Gastrocnemius medialis (tissue), 4 donors: ENCODE measurements at places on chromosomes 1 and 21. TPM values are rescaled to one million over a fixed set of nuclear protein-coding genes. Genes with fewer than 3 reads are reported as not detected.

- H3K27me3 ChIP-seq, result no peaks in the 10 kb centered on the region
- no peak overlapping the region for H3K4me3 ChIP-seq
- no peaks in the 10 kb centered on the region for H3K36me3 ChIP-seq
- H3K27ac ChIP-seq, result no peak overlapping the region
Observed at GRCh38 chr1:15180945-15181523, 27.5 kb downstream of the TMEM51 start.

DNA sequence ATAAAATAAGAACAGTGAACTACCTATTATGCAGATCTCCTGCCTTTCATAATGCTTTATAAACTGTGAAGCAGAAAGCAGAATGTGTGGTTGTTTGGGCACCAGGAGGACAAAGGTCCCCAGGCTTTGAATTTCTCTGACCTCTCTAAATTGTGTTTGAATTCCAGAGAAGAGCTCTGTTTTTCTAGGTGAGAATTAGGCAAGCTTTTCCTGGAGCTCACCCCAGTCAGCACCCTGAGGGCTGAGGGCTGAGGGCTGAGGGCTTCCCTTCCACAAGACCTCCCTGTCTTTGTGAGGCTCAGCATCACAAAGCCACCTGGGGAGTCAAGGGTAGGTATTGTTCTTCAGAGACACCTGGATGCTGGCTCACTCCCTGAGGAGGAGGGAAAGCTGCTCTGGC, 45.5 kb upstream of the LRIG2 start:
- peak overlapping the region; percentile 49 for H3K27ac ChIP-seq
- no peak for DNase-seq
- H3K36me3 ChIP-seq, result no peaks in the 10 kb centered on the region
- no peak overlapping the region for H3K4me3 ChIP-seq

DNA sequence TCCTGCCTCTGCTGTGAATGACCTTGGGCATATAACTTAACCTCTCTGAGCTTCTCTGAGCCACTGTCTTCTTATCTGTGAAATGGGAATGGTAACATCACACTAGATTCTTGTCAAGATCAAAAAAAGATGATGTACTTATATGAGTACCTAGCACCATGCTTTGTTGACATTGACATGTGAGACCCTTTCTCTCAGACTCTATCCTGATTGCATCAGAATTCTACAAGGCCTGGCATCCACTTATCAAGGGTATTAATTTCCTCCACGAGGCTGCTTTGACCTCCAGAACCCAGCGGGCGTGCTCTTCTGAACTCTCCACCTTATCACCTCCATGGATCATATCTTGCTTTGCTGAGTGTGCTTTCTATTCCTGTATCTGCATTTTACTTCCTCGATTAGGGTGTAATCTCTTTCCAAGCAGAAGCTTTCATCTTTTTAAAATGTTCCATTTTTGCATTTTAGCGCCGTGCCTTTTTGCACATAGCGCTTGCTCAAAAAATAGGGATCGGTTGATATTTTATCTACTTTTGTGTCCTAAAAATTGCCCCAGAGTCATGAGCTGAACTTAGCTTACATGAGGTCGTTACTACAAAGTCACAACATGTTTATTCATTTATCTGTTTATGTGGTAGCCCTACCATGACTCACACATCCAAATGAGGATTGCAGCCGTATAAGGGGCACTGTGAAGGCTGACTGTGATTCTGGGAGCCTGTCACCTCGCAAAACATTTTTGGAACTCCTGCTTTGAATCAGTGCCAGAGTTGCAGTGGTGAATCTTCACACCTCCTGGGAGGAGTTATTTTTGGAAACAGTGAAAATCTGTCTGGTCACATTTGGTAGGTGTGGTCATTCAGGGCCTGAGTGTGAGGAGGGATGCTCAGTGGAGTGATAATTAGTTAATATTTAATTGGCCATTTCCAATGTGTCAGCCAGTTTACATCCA, 63.2 kb downstream of the IER5 start:
- no peaks in the 10 kb centered on the region for H3K27me3 ChIP-seq
- H3K4me1 ChIP-seq, result peaks cover 56% of the 10 kb centered on the region
- no peaks in the 10 kb centered on the region for H3K36me3 ChIP-seq
- H3K4me3 ChIP-seq, result no peak overlapping the region
- peak; percentile 91 for DNase-seq
- peak overlapping the region; percentile 99 for H3K27ac ChIP-seq

DNA sequence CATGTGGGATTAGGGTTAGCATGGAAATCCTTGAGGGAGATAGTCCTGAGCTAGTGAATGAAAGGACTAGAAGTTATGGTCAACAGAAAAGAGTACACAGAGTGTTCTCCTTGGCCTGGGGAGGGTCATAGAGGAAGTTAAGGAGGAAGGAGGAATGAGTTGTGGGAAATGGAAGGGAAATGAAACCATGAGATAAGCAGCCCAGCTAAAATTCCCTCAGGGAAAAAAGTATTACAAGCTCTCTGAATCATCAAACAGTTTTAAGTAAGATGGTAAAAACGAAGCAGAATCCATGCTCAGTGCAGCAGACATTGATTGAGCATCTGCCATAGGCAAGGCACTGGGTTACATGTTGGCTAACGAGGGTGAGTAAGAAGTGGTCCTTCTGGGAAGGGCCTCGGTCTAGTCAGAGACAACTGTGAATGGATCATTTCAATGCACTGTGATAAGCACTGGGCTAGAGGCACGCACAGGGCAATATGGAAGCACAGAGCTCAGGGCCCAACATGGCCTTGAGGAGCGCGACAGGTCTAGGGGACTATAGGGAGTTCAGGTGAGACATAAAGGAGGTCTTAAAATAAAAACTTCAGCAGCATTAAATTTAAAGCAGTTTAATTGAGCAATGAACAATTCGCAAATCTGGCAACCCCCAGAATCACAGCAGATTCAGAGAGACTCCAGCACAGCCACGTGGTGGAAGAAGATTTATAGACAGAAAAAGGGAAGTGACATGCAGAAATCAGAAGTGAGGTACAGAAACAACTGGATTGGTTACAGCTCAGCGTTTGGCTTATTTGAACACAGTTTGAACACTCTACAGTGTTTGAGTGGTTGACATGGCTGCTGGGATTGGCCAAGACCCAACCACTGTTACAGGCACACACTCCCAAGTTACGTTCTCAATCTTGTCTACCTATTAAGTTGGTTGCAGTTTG, 219.5 kb downstream of the HLX start:
- DNase-seq, result no peak
- H3K4me1 ChIP-seq, result no peaks in the 10 kb centered on the region
- H3K4me3 ChIP-seq, result no peak overlapping the region
- H3K27ac ChIP-seq, result no peak overlapping the region
- no peaks in the 10 kb centered on the region for H3K36me3 ChIP-seq
- no peaks in the 10 kb centered on the region for H3K27me3 ChIP-seq

- no peaks in the 10 kb centered on the region for H3K27me3 ChIP-seq
- no peak for DNase-seq
- peaks cover 97% of the 10 kb centered on the region for H3K4me1 ChIP-seq
- H3K4me3 ChIP-seq, result no peak overlapping the region
Observed at GRCh38 chr21:37459575-37459974, 93.0 kb downstream of the DYRK1A start.

DNA sequence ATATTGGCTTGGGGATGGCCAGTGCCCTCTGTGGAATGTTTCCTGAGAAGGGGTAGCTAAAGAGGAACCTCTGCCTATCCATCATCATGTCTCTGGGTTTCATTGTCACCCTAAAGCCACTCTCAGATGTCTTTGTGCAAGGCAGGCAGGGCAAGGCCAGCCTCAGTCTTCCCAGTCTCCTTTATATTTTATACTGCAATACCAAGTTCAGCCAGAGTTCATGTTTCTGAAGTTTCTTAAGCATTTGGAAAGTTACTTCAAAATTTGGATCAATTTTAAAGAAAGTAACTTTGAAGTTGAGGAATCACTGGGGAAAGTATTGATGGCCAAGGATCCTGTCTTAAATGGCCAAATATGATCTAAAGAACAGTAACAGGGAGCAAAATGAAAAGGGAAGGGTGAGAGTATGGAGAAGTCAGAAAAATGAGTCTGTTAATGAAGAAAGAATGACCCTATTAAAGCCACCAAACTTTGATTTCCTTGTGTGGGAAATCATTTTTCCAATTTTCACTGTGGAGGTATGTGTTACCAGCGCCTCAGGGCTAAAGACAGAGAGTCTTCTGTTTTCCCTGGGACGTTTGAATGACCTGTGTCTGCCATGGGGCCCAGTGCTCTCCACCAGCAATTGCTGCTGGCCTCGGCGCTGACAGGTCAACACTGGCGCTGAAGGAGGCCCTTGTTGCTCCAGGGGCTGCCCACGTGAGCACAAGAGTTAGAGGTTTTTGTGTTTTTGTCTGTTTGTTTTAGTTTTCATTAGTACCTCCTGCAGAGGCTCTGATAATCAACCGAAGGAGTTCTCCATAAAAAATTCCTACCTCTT, 93.9 kb downstream of the ATP5PO start:
- no peak overlapping the region for H3K4me3 ChIP-seq
- H3K27me3 ChIP-seq, result no peaks in the 10 kb centered on the region
- H3K27ac ChIP-seq, result no peak overlapping the region
- H3K36me3 ChIP-seq, result no peaks in the 10 kb centered on the region

DNA sequence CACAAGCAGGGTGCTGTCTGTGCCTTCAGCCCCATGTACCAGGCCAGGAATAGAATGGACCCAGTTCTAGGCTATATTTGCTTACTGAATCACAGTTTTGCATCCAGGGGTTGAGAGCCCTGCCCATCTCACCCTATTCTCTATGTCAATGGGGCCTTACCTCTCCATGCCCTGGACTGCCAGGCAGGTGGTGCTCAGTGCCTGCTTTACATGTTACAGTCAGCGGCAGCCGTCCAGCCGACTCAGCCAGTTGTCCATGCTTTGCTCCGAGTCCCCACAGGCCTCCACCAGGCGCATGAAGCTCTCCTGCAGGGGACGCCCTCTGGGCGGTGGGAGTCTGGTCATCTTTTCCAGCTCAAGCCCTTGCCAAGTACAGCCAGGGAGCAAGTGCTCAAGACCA, 12.2 kb upstream of the FAM167B start:
- no peaks in the 10 kb centered on the region for H3K36me3 ChIP-seq
- no peaks in the 10 kb centered on the region for H3K27me3 ChIP-seq
- no peaks in the 10 kb centered on the region for H3K4me1 ChIP-seq

DNA sequence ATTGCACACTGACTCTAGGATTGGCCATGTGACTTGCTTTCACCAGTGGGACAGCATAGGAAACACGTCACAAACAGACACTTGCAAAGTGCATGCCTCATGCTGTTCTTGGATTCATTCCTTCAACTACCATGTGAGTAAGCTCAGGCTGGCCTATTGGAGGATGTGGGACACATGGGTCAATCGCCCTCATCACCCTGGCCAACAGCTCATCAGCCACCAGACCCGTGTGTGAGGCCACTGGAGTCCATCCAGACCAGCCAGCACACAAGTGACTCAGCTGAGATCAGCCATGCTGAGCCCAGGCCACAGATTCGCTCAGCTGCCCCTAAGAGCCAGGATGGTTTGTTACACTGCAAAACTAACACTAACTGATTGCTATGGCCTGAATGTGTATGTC, 216.1 kb upstream of the GRIK3 start:
- H3K27me3 ChIP-seq, result no peaks in the 10 kb centered on the region
- no peak for DNase-seq
- H3K4me3 ChIP-seq, result no peak overlapping the region
- H3K36me3 ChIP-seq, result no peaks in the 10 kb centered on the region
- no peak overlapping the region for H3K27ac ChIP-seq

- DNase-seq, result no peak
- no peaks in the 10 kb centered on the region for H3K27me3 ChIP-seq
- no peaks in the 10 kb centered on the region for H3K4me1 ChIP-seq
- H3K4me3 ChIP-seq, result no peak overlapping the region
- H3K27ac ChIP-seq, result no peak overlapping the region
Observed at GRCh38 chr1:53860967-53861411, 22.9 kb upstream of the NDC1 start.

DNA sequence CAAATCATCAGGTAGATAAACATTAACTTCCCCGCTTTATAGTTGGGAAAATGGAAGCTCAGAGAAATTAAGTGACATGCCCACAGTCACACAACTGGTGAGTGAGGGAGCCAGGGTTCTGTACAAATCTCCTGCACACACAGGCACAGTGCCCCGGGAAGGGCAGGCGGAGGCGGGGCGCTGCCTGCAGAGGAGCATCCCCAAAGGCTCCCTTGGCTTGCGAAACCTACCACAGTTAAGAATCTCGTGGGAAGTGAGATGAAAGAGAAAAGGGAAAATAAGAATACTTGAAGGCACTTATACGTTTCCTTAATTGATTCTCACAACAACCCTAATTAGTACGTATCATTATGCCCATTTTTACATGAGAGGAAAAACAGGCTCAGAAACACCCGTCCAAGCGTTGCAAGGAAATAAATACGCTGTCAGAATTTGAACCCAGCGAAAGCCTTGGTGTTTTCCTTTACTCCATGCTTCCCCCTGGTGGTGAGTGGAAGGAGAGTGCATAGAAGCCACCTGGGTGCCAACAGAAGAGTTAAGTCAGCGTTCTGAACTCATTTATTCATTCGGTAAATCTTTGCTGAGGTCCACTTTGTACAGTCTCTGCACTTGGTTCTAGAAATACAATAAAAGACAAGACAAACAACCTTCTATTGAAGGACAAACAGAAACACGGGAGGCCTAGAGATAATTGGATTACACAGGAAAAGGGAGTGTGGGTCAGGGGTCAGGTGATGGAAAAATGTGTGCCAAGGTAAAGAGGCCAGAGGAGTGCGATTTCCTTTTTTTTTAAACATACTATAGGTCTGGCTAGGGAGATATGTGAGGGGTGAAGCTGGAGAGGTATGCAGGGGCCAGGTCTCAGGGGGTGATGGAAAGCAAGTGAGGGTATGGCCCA, 28.4 kb downstream of the ACP6 start:
- peak; percentile 45 for DNase-seq
- H3K27ac ChIP-seq, result no peak overlapping the region
- H3K36me3 ChIP-seq, result no peaks in the 10 kb centered on the region
- H3K4me1 ChIP-seq, result peaks cover 7% of the 10 kb centered on the region
- H3K27me3 ChIP-seq, result no peaks in the 10 kb centered on the region

GRCh38 chr1:17923666-17924065, 168.5 kb downstream of the ACTL8 start:
- peaks cover 38% of the 10 kb centered on the region for H3K27me3 ChIP-seq
- H3K27ac ChIP-seq, result no peak overlapping the region
- H3K4me3 ChIP-seq, result no peak overlapping the region
- no peak for DNase-seq
- H3K4me1 ChIP-seq, result no peaks in the 10 kb centered on the region

DNA sequence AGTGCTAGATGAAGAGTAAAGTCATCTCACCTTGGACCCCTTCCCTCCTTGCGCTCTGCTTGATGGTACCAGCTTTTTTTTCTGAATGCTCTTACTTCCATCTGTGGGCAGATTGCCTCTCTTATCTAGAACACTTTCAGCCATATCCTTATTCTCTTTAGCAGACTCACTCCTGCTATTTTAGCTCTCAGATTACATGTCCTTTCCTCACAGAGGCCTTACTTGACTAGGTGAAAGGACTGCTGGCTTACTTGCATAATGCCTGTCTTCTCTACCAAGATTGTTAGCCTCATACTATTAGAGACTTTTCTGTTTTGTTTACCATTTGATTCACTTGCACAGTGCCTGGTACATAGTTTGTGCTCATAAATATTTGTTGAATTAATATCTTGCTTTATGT, 9.3 kb downstream of the IFI44 start:
- no peaks in the 10 kb centered on the region for H3K27me3 ChIP-seq
- no peak for DNase-seq
- no peak overlapping the region for H3K4me3 ChIP-seq
- no peaks in the 10 kb centered on the region for H3K36me3 ChIP-seq
- H3K4me1 ChIP-seq, result no peaks in the 10 kb centered on the region

GRCh38 chr1:12654004-12654567, 10.2 kb downstream of the AADACL4 start:
- H3K4me1 ChIP-seq, result no peaks in the 10 kb centered on the region
- H3K36me3 ChIP-seq, result no peaks in the 10 kb centered on the region
- H3K4me3 ChIP-seq, result no peak overlapping the region
- H3K27ac ChIP-seq, result no peak overlapping the region

Gene KCNA10
- not detected for total RNA-seq

Gene PKP1
- total RNA-seq, result 4.5 TPM

Gene CYP4B1
- total RNA-seq, result 57.3 TPM

Gene SPRR2G
- not detected for total RNA-seq

Gene HSF2BP
- total RNA-seq, result not detected

Gene GPR37L1
- total RNA-seq, result 0.04 TPM

Gene CTSS
- 10.4 TPM for total RNA-seq

Gene SERINC2
- total RNA-seq, result 21.2 TPM
